ENCODE measurements at places on chromosomes 12 and 14.

- DNase-seq = no peak
These were observed at the start of gene KCNH5 for GRCh38 chr14:63045234-63045611. Gene KCNH5 (minus strand): TSS chr14:63045458. CDS start chr14:63045186, 272 bp downstream.

- DNase-seq = no peak
These were observed 177.2 kb downstream of the KCNA5 start for GRCh38 chr12:5220835-5221234.

DNA sequence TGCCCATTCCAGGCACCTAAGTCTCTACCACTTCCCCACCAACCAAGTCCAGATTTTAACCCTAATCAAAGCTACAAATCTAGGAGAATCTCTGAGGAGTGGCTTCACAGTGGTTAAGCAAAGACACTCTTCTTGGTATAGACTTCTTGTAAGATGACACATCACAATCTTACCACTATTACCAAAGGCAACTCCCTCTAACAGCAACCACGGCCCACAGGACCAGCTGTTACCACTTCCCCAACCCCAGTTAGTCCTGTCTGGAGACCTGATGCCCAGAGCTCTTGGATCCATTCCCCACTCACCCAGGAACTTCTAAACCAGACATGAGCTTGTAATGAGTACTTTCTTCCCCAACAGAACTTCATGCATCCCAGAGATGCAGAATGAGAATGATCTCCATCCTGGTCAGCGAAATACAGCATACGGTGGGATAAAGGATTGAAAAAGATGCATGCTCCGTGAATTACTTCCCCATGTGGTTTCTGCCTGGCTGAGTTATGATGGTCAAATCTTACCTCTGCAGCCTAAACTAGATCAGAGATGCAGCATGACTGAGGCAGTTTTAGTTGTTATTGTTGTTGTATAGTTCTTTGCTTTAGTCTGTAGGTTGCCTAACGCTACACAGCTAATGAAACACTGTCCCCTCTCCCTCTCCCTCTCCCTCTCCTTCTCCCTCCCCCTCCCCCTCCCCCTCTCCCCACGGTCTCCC lies 87.7 kb upstream of the FOXN3 start:
- no peak for DNase-seq

DNA sequence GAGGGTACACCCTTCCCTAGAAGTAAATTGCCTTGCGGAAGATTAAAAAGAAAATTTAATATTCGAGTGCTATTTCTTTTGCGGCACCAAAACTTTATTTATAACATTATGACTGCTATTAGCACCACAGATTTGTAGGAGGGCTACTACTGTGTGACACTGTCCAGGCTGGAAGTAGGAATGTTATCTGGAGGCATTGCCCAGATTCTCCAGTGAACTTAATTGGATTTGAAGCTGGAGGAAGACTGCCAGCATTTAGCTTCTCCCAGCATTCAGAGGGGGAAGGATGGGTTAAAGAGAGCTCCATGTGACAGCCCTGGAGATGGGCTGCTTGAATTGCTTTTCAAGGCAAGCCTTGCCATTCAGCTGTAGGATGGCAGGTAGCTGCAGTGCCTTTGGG lies 107.0 kb upstream of the RBM19 start:
- DNase-seq = no peak

- DNase-seq = no peak
These were observed 111.2 kb downstream of the KIF21A start for GRCh38 chr12:39331539-39332261.

DNA sequence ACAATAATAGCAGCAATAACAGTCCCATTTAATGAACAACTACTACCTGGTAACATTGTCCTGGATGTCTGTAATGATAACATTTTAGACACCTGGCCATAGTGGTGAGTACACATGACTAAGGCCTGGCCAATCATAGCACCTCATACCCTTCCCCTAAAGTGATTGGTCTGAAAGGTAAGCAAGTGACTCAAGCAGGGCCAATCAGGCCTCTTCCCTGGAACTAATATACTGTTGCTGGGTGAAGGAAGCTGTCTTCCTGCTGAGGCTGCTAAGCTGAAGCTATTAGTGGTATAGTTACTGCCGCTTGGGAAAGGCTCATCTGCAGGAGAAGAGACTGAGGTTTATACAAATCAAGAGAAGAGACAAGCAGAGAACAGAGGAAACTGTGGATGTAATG lies 18.7 kb upstream of the NOS1 start:
- no peak for DNase-seq

DNA sequence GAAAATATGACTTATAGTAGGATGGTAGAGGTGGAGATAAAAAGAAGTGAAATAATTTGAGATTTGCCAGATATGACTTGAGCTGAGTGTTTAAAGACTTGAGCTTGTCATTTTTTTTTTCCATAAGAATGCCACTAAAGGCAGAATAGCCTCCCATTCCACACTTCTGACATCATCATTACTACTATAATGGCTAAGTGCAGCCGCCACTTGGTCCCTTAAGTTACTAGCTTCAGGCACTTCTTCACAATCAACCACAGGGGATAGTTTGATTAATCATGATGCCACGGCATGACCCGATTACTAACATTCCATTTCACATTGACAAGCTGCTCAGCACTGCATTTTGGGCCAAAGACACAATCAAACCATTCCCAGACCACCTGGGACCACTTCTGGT lies 127.9 kb downstream of the EFCAB11 start:
- no peak for DNase-seq

Data from dermis microvascular lymphatic vessel endothelial cell (primary cell).